Adrenal gland (tissue), 19 donors: ENCODE measurements at places on chromosomes 16 and 17. TPM values are rescaled to one million over a fixed set of nuclear protein-coding genes. Genes with fewer than 3 reads are reported as not detected.
A peak's percentile ranks its signal among the peaks of the same experiment; 100 is the strongest.

- peaks cover 17% of the 10 kb centered on the region for H3K4me1 ChIP-seq
- H3K4me3 ChIP-seq, result no peak overlapping the region
- H3K27me3 ChIP-seq, result no peaks in the 10 kb centered on the region
- peak overlapping the region; percentile 40 for H3K27ac ChIP-seq
Observed at GRCh38 chr17:57379237-57379894, 123.0 kb downstream of the MSI2 start.

GRCh38 chr16:9092282-9092977, 986 bp downstream of the HAPSTR1 start:
- H3K4me3 ChIP-seq, result peak overlapping the region; percentile 65
- peak; percentile 27 for DNase-seq
- H3K27me3 ChIP-seq, result no peaks in the 10 kb centered on the region
- peaks cover 22% of the 10 kb centered on the region for H3K36me3 ChIP-seq

DNA sequence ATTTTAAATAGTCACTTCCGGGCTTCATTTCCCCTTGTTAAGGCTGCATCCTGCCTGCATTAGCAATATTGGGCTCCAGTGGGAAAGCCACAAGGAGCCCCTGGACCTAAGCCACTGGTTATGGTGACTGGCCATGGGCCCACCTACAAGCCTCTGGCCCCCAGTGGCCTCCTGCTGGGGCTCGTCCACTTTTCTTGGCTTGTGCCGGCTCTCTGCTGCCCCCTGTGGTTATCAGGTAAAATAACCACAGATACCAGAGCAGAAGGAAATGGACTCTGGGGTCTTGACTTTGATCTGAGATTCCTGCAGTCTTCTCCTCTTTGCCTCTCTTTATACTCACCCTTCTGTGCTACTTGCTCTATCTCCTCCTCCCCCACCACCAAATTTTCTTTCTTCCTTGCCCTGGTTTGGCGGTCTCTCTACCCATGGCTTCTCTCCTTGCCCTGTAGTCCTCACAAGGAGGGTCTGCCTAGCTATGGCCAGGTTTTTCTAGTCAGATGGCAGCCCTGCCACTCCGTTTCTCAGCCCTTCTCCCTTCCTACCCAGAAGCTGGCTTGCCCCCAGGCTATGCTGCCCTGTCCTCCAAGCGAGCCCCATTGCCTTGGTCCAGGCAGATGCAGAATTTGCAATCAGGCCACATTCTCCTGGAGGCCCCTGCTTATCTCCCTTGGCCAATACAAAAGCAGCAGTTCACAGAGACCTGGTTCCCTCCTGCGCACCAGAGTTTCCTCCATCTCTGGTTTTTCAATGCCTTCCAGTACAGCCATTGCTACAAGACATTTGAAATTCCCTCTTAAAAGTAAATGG, 82.9 kb upstream of the RCVRN start:
- no peaks in the 10 kb centered on the region for H3K27me3 ChIP-seq
- no peaks in the 10 kb centered on the region for H3K36me3 ChIP-seq
- DNase-seq, result peak; percentile 37
- H3K27ac ChIP-seq, result no peak overlapping the region

The FAM171A2 gene
- 5.4 TPM for total RNA-seq

- peaks cover 6% of the 10 kb centered on the region for H3K36me3 ChIP-seq
- no peaks in the 10 kb centered on the region for H3K27me3 ChIP-seq
- H3K4me1 ChIP-seq, result peaks cover 6% of the 10 kb centered on the region
- no peak for DNase-seq
Observed at GRCh38 chr16:88059701-88060386, 108.6 kb downstream of the BANP start.

GRCh38 chr16:65916995-65917394, 449.5 kb upstream of the CDH5 start:
- H3K27ac ChIP-seq, result no peak overlapping the region
- H3K27me3 ChIP-seq, result no peaks in the 10 kb centered on the region
- H3K4me3 ChIP-seq, result no peak overlapping the region

DNA sequence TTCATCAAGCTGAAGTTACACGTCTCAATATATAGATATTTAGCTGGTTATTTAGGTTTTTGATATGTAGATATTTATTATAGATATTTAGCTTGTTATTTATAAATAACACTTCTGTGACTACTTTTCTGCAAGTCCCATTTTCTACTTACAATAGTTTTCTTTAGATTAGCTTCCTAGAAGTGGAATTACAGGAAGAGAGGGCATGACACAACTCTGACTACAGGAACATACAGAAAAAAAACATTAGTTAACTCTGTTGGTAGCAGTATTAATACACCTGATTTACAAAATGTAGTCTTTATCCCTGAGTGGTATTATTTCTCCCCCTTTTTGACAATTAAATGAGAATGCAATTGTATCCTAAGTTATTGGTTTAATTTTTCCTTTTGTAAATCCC, 21.2 kb upstream of the CCL1 start:
- no peak for DNase-seq
- H3K4me3 ChIP-seq, result no peak overlapping the region
- H3K27me3 ChIP-seq, result peaks cover 2% of the 10 kb centered on the region
- no peaks in the 10 kb centered on the region for H3K4me1 ChIP-seq
- no peak overlapping the region for H3K27ac ChIP-seq
- H3K36me3 ChIP-seq, result no peaks in the 10 kb centered on the region

DNA sequence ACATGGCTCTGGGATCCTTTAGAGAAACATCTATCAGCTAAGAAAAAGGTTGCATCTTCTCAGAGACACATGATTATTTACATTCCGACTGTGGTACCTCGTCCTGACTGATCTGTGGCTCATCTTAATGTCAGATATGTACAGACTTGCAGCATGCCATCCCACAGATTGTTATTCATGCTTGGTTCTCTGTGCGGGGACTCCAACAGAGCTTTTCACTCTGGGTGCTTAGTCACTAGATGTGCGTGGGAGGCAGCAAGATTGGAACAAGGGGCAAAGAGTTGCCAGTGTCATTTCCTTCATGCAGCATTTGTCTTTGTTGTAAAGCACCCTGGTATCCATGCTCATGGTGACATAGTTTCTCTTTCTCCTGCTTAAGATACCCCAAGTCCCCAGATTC, 179.1 kb upstream of the CACNG5 start:
- no peak overlapping the region for H3K4me3 ChIP-seq
- H3K4me1 ChIP-seq, result no peaks in the 10 kb centered on the region
- no peaks in the 10 kb centered on the region for H3K36me3 ChIP-seq
- H3K27ac ChIP-seq, result no peak overlapping the region
- DNase-seq, result no peak

DNA sequence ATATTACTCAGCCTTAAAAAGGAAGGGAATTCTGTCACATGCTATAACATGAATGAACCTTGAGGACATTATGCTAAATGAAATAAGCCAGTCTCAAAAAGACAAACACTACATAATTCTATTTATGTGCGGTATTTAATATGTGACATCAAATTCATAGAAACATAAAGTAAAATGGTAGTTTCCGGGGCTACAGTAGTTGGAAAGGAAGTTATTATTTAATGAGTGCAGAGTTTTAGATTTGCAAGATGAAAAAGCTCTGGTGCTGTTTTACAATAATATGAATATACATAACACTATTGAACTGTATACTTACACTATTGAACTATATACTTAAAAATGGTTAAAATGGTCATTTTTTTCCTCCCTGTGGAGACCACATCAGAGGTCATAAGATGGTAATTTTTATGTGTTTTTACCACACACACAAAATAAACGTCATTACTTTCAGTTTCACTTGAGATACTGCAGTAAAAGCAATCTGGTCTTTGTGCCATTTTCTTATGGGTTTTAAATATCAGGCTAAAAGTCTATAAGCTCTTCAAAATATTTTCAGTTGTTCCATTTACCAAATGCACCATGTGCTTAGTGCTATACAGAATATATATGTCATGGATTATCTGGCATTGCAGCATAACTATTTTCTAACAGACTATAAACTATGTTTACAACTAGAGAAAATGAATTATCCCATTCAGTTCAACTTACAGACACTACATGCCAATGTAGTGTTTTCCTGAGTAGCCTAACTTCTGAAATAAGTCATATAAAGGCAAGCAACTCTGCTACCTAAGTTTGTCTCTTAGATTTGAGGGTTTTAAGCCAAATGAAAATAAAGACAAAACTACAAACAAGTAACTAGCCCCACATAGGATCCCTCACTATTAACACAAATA, 90.9 kb downstream of the SPAG9 start:
- H3K27me3 ChIP-seq, result no peaks in the 10 kb centered on the region
- DNase-seq, result no peak
- H3K4me3 ChIP-seq, result peak overlapping the region; percentile 10
- no peaks in the 10 kb centered on the region for H3K36me3 ChIP-seq
- peaks cover 14% of the 10 kb centered on the region for H3K4me1 ChIP-seq
- peak overlapping the region; percentile 56 for H3K27ac ChIP-seq

DNA sequence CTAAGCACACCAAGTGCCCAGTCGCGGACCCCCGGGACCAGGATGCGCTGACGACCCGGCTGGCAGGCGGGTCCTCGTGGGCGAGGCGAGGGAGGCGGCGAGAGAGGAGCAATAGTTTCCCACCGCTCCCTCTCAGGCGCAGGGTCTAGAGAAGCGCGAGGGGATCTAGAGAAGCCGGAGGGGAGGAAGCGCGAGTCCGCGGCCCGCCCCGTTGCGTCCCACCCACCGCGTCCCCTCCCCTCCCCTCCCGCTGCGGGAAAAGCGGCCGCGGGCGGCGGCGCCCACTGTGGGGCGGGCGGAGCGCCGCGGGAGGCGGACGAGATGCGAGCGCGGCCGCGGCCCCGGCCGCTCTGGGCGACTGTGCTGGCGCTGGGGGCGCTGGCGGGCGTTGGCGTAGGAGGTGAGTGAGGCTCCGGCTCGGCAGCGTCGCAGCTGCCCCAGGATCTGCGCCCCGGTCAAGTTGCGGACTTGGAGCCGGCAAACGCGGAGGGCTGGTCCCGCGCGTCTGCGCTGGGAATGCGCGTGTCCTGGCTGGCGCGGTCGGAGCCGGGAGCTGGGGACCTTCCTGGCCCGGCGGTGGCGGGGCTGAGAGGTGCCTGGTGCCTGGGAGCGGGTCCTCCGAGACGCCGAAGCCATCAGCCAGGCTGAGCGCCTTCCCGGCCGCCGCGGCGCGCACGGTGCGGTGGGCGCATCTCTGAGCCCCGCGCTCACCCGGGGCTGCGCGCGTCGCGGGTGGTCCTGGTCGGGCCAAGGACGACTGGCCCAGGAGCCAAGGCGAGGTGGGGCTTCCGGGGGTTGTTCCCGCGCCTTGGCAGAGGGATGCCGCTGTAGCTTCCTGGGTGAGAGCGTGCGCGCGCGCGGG, at the start of gene ITGB3:
TSS of gene ITGB3 (plus strand) at position 287 of the 862 bp plus-strand sequence. CDS start at position 322, 35 bp downstream.
- no peak within 1 kb of the TSS for H3K4me3 ChIP-seq
- H3K27me3 ChIP-seq, result peaks cover 8% of the 10 kb centered on the region
- H3K27ac ChIP-seq, result no peak within 1 kb of the TSS
- H3K4me1 ChIP-seq, result peaks cover 11% of the 10 kb centered on the region
- H3K36me3 ChIP-seq, result no peaks in the 10 kb centered on the region

The NPIPA5 gene
- total RNA-seq, result 12.6 TPM

The CDK5R1 gene
- 4.5 TPM for total RNA-seq

DNA sequence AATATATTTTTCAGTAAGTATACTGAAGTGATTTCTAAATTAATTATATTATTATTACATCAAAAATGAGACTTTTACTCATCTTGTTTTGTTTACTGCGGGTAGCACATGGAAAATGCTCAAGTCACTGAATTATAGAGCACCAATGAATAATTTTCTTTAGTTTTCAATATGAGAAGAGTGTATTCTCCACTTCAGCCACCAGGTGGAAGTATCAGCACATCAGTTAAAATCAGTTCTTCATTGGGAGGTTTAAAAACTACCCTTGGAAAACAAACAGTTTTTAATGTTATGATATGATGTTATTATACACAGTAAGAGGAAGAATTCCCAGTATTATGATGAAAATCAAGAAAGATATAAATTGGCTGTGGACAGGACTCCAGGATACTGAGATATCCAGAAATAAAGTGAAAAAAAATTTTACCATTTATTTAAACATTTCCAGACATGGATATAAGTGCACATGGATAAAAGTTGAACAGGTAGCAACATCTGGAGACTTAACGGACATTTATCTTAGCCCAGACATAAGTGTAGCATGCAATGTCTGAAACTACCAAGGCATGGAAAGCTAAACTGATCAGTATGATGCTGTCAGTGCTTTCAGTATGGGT, 467.3 kb downstream of the KCNJ2 start:
- H3K4me3 ChIP-seq, result no peak overlapping the region
- H3K27me3 ChIP-seq, result no peaks in the 10 kb centered on the region
- DNase-seq, result peak; percentile 19
- H3K4me1 ChIP-seq, result no peaks in the 10 kb centered on the region
- H3K36me3 ChIP-seq, result no peaks in the 10 kb centered on the region
- no peak overlapping the region for H3K27ac ChIP-seq

- DNase-seq, result peak; percentile 62
- peak within 1 kb of the TSS; percentile 52 for H3K27ac ChIP-seq
- H3K27me3 ChIP-seq, result peaks cover 5% of the 10 kb centered on the region
- peak within 1 kb of the TSS; percentile 69 for H3K4me3 ChIP-seq
Observed at GRCh38 chr17:74972107-74972972, at the start of gene HID1. TSS of gene HID1 (minus strand) at chr17:74972759. CDS start at chr17:74972656, 103 bp downstream.

DNA sequence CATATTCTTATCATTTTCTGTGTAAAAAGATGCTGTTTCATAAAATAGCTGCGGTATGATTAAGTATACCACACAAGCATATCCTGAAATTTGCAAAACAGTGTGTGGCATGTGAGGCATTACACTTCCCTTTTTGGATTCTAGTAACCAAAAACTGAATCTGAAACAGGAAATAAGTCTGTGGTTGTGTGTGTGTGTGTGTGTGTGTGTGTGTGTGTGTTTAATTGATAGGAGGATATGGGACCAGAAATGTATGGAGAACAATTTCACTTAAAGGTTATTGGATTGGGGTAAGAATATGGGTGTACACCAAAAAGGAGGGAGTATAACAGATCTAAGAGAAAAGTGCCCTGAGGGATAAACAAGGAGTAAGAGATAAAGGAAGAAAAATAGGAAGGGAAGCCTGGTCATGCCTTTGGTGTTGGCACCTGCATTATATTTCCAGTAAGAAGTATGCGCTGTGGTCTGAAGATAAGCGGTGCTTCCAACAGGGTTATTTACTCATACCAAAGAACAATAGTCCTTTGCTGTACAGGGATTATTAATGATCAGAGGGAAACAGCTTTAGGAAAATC, 4.0 kb downstream of the LYRM1 start:
- no peak overlapping the region for H3K27ac ChIP-seq
- DNase-seq, result no peak
- H3K4me1 ChIP-seq, result peaks cover 37% of the 10 kb centered on the region
- peaks cover 4% of the 10 kb centered on the region for H3K36me3 ChIP-seq
- H3K4me3 ChIP-seq, result no peak overlapping the region

GRCh38 chr16:1045310-1045992, 27.1 kb upstream of the SSTR5 start:
- H3K27me3 ChIP-seq, result peaks cover 35% of the 10 kb centered on the region
- no peaks in the 10 kb centered on the region for H3K4me1 ChIP-seq
- H3K4me3 ChIP-seq, result no peak overlapping the region

- H3K27me3 ChIP-seq, result no peaks in the 10 kb centered on the region
- no peak overlapping the region for H3K4me3 ChIP-seq
- H3K36me3 ChIP-seq, result no peaks in the 10 kb centered on the region
- H3K4me1 ChIP-seq, result no peaks in the 10 kb centered on the region
Observed at GRCh38 chr17:64788286-64789060, 126.4 kb upstream of the SMURF2 start.

- H3K36me3 ChIP-seq, result no peaks in the 10 kb centered on the region
- H3K4me3 ChIP-seq, result no peak overlapping the region
- peak overlapping the region; percentile 57 for H3K27ac ChIP-seq
- H3K27me3 ChIP-seq, result no peaks in the 10 kb centered on the region
Observed at GRCh38 chr17:2174468-2175293, 119.8 kb downstream of the HIC1 start.

The TMED6 gene
- total RNA-seq, result 0.28 TPM

GRCh38 chr16:83010776-83011720, 384.3 kb downstream of the CDH13 start:
- H3K27me3 ChIP-seq, result no peaks in the 10 kb centered on the region
- H3K36me3 ChIP-seq, result no peaks in the 10 kb centered on the region
- H3K27ac ChIP-seq, result no peak overlapping the region
- H3K4me3 ChIP-seq, result no peak overlapping the region

GRCh38 chr16:53545433-53545832, 42.4 kb upstream of the AKTIP start:
- H3K27me3 ChIP-seq, result peaks cover 3% of the 10 kb centered on the region
- H3K27ac ChIP-seq, result no peak overlapping the region
- DNase-seq, result no peak
- H3K4me1 ChIP-seq, result no peaks in the 10 kb centered on the region

The GAS2L2 gene
- not detected for total RNA-seq
